Activated naive CD8-positive, alpha-beta T cell treated with anti-CD3 and anti-CD28 coated beads for 36 hours (primary cell): ENCODE measurements at places on chromosomes 7 and 10. TPM values are rescaled to one million over a fixed set of nuclear protein-coding genes. Genes with fewer than 3 reads are reported as not detected.

DNA sequence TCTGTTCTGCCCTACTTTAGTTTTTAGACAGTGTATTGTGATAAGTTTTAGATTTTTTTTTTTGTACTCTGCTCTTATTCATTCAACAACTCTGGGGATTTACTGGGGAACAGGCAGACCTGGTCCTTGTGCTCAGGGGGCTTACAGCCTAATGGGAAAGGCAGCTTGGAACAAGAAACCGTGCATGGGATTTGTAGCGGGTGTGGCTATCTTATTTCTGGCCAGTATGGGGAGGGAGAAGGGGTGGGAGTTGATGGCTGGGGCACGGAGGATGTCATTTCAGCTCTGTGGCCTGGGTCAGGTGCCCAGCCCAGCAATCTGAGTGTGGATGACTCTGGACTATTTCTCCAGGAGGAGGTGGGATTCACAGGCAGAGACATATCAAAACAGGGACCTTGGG is 47.0 kb downstream of the GRK5 start:
- no peak overlapping the region for H3K4me3 ChIP-seq
- H3K36me3 ChIP-seq, result peaks cover 1% of the 10 kb centered on the region
- DNase-seq, result no peak
- no peaks in the 10 kb centered on the region for H3K27me3 ChIP-seq

- H3K4me3 ChIP-seq, result no peak overlapping the region
- H3K27ac ChIP-seq, result no peak overlapping the region
- no peaks in the 10 kb centered on the region for H3K27me3 ChIP-seq
- no peak for DNase-seq
These were observed 109.3 kb upstream of the RHEB start for GRCh38 chr7:151628846-151629604.

GRCh38 chr7:14793151-14793550 is 109.4 kb downstream of the DGKB start:
- DNase-seq, result no peak
- H3K27me3 ChIP-seq, result no peaks in the 10 kb centered on the region
- no peak overlapping the region for H3K27ac ChIP-seq
- no peaks in the 10 kb centered on the region for H3K4me1 ChIP-seq
- H3K36me3 ChIP-seq, result no peaks in the 10 kb centered on the region

DNA sequence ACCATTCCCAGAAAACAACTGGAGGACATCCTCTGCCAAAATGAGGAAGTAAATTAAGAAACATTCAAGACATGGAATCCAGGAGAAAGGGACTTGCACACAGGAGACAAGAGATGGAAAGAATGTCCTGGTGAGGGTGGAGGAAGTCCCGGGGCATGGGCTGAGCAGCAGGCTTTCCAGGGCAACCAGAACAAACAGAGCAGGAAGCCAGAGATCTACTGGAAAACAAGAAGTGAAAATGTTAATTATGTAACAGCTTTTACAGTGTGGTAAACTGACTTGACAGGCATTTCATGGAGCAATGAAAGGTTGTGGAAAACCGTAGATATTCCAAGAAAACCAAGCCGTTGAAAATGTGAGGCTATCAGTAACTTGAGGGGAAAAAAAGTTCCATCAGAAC is 55.2 kb upstream of the ZNF746 start:
- peak overlapping the region; percentile 18 for H3K27ac ChIP-seq
- H3K4me3 ChIP-seq, result no peak overlapping the region
- no peaks in the 10 kb centered on the region for H3K27me3 ChIP-seq
- no peak for DNase-seq
- H3K4me1 ChIP-seq, result no peaks in the 10 kb centered on the region
- H3K36me3 ChIP-seq, result peaks cover 44% of the 10 kb centered on the region

- H3K4me3 ChIP-seq, result no peak overlapping the region
- H3K36me3 ChIP-seq, result no peaks in the 10 kb centered on the region
- DNase-seq, result no peak
- no peak overlapping the region for H3K27ac ChIP-seq
- no peaks in the 10 kb centered on the region for H3K27me3 ChIP-seq
These were observed 15.2 kb downstream of the FGL2 start for GRCh38 chr7:77184463-77184862.

DNA sequence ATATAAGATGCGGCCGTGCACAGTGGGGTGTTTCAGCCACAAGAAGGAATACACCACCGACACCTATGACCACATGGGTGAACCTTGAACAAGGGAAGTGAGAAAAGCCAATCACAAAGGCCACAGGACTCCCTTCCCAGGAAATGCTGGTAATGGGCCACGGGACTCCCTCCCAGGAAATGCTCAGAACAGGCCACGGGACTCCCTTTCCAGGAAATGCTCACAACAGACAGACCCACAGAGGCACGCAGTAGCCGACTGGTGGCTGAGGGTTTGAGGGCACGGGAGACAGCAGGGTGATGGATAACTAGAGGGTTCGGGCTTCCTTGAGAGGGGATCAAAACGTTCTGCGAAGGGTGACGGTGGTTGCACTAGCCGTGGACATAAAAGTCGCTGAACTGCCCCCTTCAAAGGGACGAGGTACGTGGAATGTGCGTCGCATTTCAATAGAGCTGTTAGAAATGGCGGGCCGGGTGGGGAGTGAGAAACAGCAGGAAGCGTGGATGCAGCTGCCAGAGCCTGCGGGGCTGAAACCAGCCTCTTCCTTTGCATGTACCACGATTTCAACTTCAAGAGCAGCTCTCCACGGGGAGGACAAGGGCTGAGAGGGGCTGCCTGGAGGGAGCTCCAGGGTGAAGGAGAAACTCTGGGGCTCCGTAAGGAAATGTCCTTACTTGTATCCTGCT is 274.0 kb downstream of the ELFN1 start:
- H3K27ac ChIP-seq, result peak overlapping the region; percentile 3
- H3K4me3 ChIP-seq, result no peak overlapping the region
- no peak for DNase-seq
- H3K4me1 ChIP-seq, result peaks cover 44% of the 10 kb centered on the region
- peaks cover 6% of the 10 kb centered on the region for H3K36me3 ChIP-seq

DNA sequence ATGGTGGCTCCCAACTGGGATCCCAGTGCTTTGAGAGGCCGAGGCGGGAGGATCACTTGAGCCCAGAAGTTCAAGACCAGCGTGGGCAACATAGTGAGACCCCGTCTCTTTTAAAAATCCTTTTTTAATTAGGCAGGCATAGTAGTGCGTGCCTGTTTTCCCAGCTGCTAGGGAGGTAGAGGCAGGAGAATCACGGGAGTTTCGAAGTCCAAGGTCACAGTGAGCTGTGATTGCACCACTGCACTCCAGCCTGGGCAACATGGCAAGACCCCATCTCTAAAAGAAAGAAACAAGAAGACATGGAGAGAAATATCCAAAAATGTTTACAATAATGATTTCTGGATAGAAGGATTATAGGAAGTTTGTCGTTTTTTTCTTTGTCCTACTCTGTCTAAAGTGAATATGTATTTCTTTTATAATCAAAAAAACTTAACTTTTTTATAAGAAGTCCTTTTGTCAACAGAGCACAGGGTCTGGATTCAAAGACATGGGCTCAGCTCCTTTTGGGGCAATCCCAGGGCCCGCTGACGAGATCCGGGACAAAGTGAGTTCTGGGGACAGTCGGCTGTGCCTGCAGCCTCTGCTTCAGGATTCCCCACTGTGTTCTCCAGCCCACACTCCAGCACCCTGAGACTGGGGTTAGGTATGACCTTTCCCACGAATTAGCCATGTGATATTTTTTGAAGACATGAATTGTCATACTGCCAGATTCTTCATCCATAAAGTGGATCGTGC is 45.6 kb downstream of the PDGFA start:
- no peak for DNase-seq
- H3K36me3 ChIP-seq, result no peaks in the 10 kb centered on the region
- H3K4me3 ChIP-seq, result no peak overlapping the region
- no peak overlapping the region for H3K27ac ChIP-seq

DNA sequence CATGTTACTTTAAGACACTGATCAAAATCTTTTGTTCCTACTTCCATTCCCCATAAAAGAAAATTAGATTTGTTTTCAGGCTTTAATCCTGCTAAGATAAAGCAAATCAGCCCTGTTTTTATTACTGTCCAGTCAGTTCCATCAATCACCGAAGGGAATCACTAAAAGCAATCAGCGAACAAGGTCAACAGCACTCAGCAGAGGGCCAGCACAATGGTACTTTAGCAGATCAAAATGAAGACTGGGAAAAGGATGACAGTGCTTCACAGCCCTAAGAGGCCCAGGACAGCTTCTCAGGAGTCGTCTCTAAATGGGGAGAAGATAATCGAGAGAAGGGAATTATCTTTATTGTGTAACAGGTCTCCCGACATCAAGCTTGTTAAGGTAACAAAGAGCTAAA is 32.7 kb downstream of the SEM1 start:
- peaks cover 21% of the 10 kb centered on the region for H3K36me3 ChIP-seq
- no peaks in the 10 kb centered on the region for H3K27me3 ChIP-seq
- H3K4me3 ChIP-seq, result no peak overlapping the region
- peaks cover 4% of the 10 kb centered on the region for H3K4me1 ChIP-seq
- no peak for DNase-seq

CDHR3 gene
- total RNA-seq, result 0.38 TPM

APBB1IP gene
- total RNA-seq, result 68.0 TPM

GARIN1A gene
- 0.29 TPM for total RNA-seq
